ENCODE measurements at places on chromosomes 5 and 9. TPM values are rescaled to one million over a fixed set of nuclear protein-coding genes. Genes with fewer than 3 reads are reported as not detected.

DNA sequence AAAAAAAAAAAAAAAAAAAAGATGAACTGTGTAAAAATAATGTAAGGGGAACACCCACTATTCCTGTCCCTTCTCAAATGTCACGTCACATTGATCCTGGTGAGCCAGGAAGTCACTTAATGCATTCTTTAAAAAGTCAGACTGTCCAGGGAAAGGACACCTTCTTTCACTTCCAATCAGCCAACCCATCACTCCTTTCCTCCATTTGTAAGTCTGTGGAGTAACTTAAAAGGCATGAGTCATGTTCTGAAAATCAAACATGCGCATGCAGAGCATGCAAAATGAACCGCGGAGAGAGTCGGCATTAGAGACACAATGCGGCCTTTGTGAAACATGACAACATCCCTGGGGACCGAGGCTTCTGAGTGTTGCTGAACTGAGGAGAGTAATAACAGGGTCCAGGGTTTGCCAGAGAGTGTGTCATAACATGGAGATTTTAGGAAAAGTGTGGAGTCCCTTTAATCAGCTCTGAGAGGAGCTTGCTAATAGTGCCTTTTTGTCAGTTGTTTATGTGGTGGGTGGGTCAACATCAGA lies 77.6 kb upstream of the SEMA6A start:
- peak; percentile 38 for DNase-seq

The CCL27 gene
- 0.66 TPM for total RNA-seq

The OCLN gene
- total RNA-seq, result 10.0 TPM

DNA sequence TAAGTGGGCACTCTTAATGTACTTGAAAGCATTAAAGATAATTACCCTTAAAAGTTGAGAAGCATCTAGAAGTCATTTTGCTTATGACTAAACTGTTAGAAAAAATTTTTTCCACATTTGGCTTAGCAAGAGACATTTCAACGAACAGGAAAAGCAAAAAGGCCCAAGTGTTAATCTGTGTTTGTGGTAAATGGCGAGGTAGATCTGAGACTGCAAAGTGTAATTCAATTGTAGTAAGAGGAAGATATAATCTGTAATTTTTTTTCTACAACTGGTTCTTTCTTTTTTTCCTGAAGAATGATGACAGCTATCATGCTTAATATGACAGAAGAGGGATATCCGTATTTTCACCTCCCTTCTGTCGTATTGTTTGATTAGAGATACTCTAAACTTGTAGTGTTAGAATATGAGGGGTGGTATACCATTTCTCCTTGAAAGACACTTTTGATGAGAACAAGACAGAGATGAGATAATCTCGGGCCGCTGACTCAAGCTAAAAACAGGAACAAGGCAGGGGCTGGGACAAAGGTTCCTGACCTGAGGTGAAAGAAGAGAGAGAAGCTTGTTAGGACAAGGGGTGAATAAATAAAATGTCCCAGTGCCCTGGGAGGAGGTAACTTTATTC lies 459.3 kb upstream of the ZNF608 start:
- no peak for DNase-seq

The ECM2 gene
- 63.9 TPM for total RNA-seq

DNA sequence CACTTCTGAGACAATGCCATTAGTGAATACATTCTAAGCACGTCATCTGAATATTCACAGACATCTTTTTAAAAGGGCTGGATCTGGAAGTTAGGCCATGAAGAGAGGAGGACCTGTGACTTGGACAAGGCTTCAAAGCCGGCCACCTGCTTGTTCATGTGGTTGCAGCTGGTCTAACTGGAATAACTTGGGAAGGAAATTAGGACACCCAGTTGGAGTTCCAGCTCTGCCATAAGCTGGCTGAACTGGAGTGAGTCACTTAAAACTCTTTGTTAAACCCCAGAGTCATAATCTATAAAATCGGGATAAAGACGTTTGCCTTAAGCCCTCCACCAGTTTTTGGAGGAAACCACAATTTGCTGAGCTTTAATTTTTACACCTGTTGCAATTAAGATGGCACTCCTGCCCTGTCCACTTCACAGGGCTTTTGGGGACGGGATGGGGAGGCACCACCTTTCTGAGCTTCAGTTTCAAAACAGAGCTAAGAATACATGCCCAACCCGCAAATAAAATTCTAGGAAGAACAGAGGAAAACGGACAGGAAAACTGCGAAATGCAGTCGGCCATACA lies 536 bp upstream of the STX17 start:
- no peak for DNase-seq

GRCh38 chr5:170269579-170269978 lies 28.0 kb downstream of the LCP2 start:
- no peak for DNase-seq

DNA sequence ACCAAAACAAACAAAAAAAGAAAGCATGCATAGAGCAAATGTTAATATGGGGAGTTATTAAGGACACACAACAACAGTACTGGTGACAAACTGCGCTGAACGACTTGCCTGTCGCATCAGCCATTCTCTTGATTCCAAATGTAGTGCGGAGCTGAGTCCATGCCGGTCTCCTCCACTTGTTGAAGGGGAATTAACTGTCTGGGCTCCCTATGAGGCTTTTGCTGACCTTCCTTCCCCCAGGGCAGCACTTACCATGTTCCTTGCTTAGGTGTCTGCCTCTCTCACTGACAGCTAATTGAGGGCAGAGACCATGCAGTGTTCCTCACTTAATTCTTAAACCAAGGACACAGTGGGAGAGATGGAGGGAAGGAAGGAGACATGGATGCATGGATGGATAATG lies 40.8 kb upstream of the FAT2 start:
- DNase-seq, result no peak

GRCh38 chr5:76685704-76686103 lies 30.2 kb upstream of the F2R start:
- no peak for DNase-seq

GRCh38 chr5:38680094-38680825 lies 123.8 kb upstream of the LIFR start:
- no peak for DNase-seq

DNA sequence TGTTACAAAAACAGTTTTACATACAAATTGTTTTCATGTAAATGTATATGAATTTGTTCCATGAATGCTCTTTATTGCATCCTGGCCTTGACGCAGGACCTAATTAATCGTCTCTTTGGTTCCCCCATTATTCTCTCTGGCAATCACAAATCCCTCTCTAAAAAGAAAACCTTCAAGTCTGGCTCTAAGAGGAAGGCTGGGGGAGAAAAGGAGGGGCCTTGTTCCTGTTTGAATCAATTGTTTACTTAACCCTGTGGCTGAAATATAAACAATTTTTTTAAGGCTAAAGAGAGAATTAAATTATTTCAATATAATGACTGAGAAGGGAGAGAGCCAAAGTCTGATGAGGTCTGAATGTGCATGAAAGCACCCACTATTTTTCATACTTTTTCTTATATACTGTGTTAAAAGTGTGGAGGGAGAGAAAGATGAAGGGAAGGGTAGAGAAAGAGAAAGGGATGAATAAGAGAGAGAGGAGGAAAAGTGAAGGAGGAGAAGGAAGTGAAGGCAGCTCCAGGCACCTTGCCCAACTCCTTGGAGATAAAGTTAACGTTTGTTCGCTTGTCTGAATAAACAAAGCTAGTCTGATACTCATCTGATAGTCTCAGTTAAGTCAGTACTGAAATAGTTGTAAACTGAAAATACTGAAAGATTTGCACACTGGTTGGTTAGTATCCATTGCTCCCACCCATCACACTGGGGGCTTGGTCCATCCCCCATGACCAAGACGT lies 116.4 kb upstream of the SPDL1 start:
- no peak for DNase-seq

The CAMLG gene
- 46.7 TPM for total RNA-seq

The GNA14 gene
- total RNA-seq, result 5.0 TPM

DNA sequence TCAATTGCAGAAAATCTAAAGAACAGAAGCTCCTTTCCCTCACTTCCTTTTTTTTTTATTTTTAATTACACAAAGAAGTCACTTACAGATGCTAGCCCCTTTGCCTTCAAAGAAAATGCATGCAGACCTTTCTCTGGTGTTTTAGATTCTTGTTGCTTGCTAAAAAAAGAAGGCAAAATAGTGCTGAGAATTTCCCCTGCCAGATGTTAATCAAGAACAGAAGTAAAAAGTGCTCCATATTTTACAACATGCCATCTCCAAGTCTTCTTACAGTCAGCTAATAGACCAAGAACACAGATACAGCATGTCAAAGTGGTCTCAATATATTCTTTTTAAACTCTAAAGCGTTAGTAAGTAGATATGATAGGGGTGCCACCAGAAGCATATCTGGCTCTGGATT lies 142.8 kb upstream of the RGMB start:
- no peak for DNase-seq

- DNase-seq, result peak; percentile 51
Observed at GRCh38 chr5:116037236-116037822, 5.1 kb downstream of the ARL14EPL start.

- DNase-seq, result no peak
Observed at GRCh38 chr9:116687754-116688135, 640 bp downstream of the TRIM32 start.

The FOCAD gene
- total RNA-seq, result 189 TPM

DNA sequence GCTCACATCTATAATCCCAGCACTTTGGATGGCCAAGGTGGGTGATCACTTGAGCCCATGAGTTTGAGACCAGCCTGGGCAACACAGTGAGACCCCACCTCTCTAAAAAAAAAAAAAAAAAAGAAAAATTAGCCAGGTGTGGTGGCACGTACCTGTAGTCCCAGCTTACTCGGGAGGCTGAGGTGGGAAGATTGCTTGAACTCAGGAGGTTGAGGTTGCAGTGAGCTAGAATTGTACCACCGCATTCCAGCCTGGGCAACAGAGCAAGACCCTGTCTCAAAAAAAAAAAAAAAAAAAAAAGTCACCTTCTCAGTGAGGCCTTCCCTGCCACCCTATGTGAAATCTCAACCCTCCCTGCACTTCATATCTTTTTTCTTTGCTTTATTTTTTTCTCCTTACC lies 14.0 kb upstream of the SEPTIN8 start:
- DNase-seq, result no peak

- no peak for DNase-seq
Observed at GRCh38 chr5:116699332-116699731, 124.7 kb upstream of the SEMA6A start.

The ALAD gene
- total RNA-seq, result 25.5 TPM

The DRD1 gene
- 2.3 TPM for total RNA-seq

The PCDH12 gene
- 12.9 TPM for total RNA-seq

DNA sequence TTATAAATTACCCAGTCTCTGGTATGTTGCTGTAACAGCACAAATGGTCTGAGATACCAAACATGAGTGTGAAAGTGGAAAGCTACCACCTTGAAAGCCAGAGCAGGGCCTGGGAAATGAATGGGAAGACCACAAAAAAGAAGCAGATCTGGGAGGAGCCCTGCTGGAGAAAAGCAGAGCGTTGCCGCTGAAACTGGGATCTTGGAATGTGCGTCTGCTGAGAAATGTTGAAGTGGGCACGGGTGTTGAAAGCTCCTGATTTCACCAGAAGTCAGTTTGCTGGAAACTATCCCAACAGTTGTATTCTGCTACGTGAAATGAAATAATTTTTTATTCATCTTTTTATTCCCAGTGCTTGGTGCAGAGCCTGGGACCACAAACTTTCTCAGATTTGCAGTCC lies 40.0 kb downstream of the NUDT12 start:
- DNase-seq, result no peak

GRCh38 chr5:33260098-33260497 lies 180.7 kb upstream of the TARS1 start:
- no peak for DNase-seq

DNA sequence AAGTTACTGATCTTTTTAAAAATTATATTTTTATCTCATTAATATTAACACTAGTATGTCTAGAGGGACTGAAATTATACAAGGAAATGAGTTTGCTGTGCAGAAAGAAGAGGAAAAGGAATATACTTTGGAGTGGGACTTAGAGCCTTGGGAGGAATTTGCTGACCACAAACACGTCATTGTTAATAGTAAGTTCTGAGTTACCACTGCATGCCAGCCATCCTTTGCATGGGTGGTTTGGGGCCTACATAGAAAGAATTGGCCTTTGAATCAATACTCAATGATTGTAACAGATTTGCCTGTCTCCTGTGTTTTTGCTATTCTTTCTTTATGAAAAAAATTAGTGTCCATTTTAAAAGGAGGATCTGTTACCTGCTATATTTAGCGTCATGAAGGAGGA lies 232.6 kb upstream of the TNC start:
- DNase-seq, result no peak

- no peak for DNase-seq
Observed at GRCh38 chr5:14753947-14754346, 89.4 kb downstream of the OTULIN start.

DNA sequence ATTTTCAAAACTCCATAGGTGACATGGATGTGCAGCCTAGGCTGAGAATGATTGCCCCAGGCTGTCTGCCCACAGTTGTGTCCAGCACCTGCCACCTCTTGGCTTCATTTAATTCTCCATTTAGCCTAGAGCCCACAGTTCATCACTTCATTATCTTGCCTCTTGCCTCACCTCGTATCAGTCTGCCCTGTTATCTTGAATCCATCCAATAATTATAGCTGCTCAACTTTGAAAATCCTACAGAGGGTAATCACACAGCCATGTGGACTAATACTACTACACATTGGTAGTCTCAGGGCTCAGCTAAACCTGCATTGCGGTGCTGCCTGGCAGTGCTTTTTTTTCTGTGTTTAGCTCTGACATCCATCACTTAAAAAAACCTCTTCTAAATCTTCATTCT lies 7.4 kb downstream of the UGCG start:
- DNase-seq, result no peak

The PCDHGA2 gene
- total RNA-seq, result 10.4 TPM

GRCh38 chr9:125701351-125701750 lies 5.7 kb downstream of the MAPKAP1 start:
- DNase-seq, result no peak

The DBH gene
- total RNA-seq, result 0.50 TPM

- DNase-seq, result no peak
Observed at GRCh38 chr5:21236104-21236503, 1248.1 kb upstream of the CDH18 start.

DNA sequence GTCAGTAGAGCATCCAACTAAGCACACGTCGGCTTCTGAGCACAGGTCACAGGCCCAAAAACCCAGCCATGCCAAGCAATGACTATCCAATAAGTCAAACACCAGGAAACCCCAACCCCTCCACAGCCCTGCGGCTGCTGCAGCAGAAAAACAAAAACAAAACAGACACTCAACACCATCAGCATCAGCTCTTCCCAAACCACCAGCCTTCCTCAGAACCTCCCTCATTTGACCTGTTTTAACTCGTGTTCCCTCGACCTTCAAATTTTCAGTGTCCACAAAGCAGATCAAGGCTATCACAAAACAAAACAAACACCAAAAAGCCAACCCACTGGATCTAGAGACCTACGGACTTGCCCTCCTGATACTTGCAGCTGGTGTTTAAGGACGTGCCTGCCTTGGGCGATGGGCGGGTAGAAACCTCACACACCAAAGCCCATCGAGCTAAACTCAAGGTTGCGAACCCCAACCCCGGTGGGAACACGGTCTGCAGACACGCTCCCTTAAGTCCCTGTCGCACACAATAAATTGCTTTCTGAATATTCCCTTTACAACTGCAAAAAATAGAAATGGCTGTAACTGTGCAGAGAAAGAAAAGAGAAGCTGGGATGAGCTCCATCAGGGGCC lies 247.1 kb upstream of the ANKRD55 start:
- DNase-seq, result peak; percentile 35

- no peak for DNase-seq
Observed at GRCh38 chr9:4700091-4700490, 20.7 kb downstream of the CDC37L1 start.

The RNF180 gene
- 16.6 TPM for total RNA-seq

Measured in spinal cord (tissue), 10 donors.